Fibroblast of skin of scalp (primary cell): ENCODE measurements at places on chromosomes 12 and 14.
A peak's percentile ranks its signal among the peaks of the same experiment; 100 is the strongest.

- DNase-seq: no peak
Observed at GRCh38 chr14:23326491-23327332, 5.5 kb downstream of the PABPN1 start.

DNA sequence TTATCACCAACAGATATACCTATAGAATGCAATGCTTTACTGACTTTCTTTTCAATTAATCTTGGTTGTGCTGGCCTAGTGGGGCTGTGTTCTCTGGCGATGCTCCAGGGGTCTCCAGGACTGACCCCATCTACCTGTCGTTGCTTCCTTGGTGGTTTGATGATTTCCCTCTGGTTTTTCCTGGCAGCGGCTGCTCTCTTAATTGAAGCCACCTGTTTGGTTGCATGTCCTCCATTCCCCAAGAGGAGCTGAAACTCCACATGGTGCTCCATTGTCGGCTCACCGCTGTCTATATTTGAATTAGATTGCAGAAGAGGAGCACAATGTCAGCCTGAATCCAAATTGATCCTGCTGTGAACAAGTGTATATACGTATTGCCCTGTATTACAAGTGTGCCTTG lies 7.1 kb upstream of the IFNG-AS1 start:
- peak; percentile 58 for DNase-seq

DNA sequence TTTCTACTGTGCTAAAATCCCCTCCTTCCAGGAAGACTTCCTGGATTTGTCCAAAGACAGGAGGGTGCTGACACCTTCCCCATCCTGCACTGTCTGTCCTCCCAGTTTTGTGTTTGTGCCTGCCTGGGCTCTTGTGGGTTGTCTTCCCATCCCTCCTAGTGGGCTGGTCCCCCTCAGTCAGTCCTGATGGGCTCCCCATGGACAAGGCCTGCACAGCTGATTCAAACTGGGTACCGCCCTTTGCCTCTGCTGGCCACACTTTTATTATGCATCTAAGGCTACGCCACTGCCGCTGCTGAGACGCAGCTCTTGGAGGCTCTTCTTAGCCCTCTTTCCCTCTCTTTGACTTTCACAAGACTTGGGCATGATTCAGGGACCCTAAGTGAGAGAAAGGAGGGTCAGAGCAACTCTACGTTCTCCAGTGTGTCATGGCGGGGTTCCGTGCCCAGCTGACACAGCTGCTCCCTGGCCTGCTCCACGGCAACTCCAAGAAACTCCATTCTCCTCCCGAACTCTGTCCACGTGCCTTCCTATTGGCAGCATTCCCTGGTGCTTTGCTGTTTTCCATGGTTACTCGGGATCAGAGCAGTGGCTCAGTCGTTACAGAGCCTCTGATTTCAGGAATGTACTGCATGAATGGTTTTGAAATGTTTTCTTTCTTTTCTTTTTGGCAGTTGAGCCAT lies 3.8 kb upstream of the KRT85 start:
- DNase-seq: peak; percentile 68

GRCh38 chr14:85617791-85618190 lies 87.8 kb downstream of the FLRT2 start:
- DNase-seq: peak; percentile 6

- DNase-seq: peak; percentile 84
Observed at GRCh38 chr12:29611906-29612305, 114.4 kb upstream of the OVCH1 start.

GRCh38 chr14:103700753-103701490 lies 14.3 kb downstream of the XRCC3 start:
- DNase-seq: no peak

GRCh38 chr12:27151479-27151878 lies 69.1 kb upstream of the C12orf71 start:
- DNase-seq: no peak

DNA sequence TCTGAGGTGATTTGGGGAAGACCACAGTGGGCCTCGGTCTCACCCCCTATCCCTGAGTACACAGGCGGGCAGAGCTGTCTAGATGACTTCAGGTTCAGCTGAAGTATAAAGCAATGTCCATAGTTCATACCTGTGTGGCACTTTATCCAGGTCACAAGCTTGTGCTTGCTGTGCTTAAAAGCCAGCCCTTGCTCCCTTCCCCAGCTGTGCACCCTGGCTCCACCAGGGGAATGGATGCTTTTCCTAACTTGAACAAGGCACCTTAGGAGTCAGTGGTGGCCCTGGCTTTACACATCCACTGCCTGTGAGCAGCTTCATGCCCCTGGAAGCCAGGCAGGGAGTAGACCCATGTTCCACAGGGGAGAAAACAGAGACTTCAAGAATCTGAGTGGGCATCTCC lies 5.5 kb downstream of the CARMIL3 start:
- no peak for DNase-seq

GRCh38 chr12:96140174-96140573 lies 54.0 kb upstream of the ELK3 start:
- DNase-seq: peak; percentile 94

- DNase-seq: no peak
Observed at GRCh38 chr14:55000381-55000780, 26.5 kb downstream of the WDHD1 start.

DNA sequence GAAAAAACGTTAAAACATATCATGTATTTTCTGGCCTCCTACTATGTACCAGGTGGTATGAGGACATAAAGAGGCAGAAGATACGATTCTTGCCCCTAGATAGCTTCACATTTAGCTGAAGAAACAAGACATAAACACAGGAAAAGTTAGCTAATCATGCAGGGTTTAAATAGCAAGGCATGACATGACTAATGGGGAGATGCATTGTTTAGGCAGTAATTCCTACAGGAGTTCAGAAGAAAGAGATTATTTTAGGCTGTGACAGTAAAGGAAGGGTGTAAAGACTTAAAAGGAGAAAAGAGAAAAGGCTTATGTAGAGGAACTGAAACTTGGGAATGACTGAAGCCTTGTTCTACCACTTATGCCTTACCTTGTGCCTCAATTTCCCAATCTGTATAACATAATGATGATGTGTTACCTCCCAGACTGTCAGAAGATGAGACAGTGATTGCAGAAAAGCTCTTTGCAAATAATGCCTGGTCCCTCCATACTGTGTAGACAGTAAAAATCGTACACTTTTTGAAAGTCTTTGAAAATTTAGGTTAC lies 44.4 kb downstream of the PRKCH start:
- no peak for DNase-seq

DNA sequence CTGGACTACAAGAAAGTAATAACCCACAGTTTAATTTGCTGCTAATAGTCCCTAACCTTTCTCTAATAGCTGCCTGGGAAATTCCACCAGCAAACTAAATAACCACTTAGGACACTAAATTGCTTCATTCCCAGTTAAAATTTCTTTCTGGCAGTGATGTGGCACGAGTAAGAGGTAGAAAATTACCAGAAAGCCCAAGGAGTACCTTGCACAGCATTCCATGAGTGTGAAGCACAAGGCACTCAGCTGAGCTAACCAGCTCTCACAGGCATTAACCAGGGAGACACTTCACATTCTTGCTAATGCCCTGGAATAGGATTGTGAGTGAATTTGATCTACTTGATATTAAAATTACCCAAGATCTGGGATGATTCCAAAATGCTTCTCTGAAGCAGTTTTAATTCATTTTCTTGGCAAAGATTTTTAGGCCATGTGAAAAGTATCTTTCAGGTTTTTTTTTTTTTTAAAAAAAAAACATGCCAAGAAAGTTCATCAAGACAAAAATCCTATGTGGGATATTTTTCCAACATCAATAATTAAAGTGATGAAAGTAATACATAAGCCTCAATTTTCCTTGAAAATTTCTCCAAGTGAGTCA lies 29.5 kb downstream of the TSPAN8 start:
- peak; percentile 73 for DNase-seq

DNA sequence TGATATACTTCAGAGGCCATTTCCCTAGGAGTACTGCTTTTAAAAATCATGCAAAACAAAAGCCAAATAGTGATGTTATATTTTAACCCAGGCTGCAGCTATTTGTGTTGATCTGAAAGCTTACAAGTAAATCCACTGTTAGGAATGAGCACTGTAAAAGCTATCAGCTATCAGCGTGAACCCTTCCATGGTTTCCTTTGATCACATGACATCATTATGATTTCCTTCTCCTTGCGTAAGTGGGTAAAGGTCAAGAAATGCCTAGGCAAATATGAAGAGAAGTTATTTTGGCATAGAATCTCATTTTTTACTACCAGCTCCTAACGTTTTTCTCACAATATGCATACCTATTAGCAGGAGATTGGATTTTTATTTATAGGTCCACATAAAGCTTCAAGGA lies 48.6 kb upstream of the CATSPERB start:
- DNase-seq: no peak

DNA sequence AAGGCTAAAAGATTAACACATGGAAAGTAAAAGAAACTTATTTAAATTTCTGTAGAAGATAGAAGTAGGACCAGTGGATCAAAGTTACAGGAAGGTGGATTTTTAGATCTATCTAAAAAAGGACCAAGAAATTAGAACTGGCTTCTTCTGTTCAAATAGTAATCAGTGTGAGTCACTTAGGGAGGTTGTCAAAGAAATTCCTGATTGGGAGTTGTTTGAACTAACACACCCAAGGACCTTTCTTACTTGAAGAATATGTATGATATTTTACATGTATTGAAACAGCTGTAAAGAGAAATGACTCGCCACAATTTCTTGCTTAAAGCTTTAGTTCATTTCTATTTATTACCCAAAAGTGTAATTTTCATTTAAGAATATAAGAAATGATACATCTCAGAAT lies 256.9 kb downstream of the RAD51B start:
- peak; percentile 42 for DNase-seq

DNA sequence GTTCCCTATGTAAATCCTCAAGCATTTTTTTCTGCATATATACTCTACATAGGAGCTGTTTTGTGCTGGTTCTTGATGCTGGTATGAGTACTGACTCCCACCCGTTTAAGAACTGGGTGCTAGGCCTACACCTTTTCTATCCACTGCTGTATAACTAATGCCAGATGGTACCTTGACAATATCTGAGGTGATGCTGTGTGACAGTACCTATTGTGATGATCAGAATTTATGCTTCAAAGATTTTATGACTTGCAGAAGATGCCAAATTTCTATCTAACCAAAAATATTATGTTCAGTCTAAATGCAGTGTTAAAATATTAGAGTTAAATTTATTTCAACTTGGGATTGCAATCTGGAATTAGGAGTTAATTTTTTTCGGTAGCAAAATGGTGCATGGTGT lies 272.3 kb upstream of the NOVA1 start:
- DNase-seq: no peak

- peak; percentile 54 for DNase-seq
Observed at GRCh38 chr14:100827101-100828021, 1.4 kb downstream of the MEG3 start.

GRCh38 chr12:89470741-89471509 lies 53.7 kb downstream of the GALNT4 start:
- peak; percentile 45 for DNase-seq

DNA sequence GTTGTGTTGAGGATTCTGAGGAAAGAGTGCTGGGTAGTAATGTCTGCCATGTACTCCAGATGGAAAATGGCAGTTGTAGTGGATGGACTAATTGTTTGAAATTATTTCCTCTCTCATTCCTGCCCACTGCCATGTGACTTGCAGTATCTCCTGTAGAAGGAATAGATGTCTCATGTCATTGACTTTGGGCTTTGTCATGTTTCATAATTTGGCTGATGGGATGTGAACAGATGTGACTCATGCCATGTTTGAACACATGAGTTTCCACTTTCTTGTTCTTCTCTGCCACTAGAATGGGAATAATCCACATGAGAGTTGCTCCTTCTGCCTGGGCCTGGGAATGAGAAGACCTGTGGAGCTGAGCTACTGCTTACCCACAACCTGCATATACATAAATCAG lies 2.4 kb upstream of the CALCOCO1 start:
- DNase-seq: no peak

GRCh38 chr14:101235335-101236103 lies 325.8 kb upstream of the DIO3 start:
- DNase-seq: peak; percentile 46

GRCh38 chr12:15987696-15988095 lies 76.6 kb downstream of the DERA start:
- no peak for DNase-seq

- peak; percentile 20 for DNase-seq
Observed at GRCh38 chr14:58272588-58273372, 25.6 kb upstream of the ARID4A start.

- no peak for DNase-seq
Observed at GRCh38 chr12:118429688-118430383, 53.5 kb downstream of the SUDS3 start.

DNA sequence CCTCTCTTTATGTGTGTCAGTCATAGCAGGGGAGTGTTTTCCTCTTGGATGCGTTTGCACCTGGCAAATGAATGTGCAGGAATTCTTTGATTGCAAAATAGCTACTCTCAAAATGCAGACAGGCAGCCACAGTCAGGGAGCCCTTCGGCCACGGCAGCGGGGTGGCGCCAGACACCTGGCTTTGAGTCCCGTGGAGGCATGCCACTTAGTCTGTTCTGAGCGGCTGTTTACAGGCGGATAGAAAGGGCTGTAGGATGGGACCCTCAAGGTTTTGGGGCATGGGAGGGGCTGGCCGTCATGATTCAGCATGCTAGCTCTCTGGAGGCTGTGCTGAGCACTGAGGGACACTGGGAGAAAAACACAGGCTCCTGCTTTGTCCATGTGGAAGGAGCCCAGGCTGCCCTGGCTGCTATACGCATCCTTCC lies 117.1 kb downstream of the SLC25A47 start:
- DNase-seq: peak; percentile 47
